ENCODE measurements at places on chromosomes 7 and 10.

DNA sequence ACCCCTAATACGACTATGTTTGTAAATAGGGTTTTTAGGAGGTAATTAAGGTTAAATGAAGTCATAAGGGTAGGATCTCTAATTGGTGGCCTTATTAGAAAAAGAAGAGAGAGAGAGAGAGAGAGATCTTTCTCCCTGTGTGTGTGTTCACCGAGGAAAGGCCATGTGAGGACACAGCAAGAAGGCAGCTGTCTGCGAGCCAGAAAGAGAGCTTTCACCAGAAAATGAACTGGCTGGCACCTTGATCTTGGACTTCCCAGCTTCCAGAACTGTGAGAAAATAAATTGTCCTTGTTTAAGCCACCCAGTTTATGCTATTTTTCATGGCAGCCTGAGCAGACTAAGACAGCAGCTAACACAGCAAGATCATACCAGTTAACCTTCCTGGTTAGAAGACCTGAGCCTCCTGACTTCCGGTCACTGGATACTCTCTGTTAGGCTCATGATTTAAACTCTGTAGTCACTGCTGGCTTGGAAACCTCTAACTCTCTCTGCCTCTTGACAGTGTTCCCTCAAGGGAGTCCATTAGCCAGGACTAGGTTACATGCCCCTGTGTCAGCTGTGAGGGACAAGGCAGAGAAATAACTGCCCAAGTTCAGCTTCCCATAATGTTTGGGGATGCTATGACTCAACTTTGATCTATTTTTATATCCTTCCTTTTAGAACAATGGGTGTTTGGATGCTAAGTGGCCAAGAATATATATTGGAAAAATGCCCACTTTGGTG is 102.3 kb downstream of the DYNC1I1 start:
- no peak for DNase-seq

GRCh38 chr7:16975712-16976111 is 93.9 kb upstream of the AGR3 start:
- no peak for DNase-seq

- DNase-seq: no peak
Observed at GRCh38 chr7:26103596-26103995, 48.4 kb upstream of the NFE2L3 start.

- peak; percentile 60 for DNase-seq
Observed at GRCh38 chr10:61961278-61961677, 59.8 kb downstream of the ARID5B start.
